Stimulated activated memory B cell treated with anti-CD40 and anti-IgM and Interleukin-4, amounts not matched to agents 10 μg/mL and 1 μg/mL and 100 μg/mL, for 72 hours (primary cell): ENCODE measurements at places on chromosomes 6 and 20.

GRCh38 chr6:103797738-103798137 lies 1062.0 kb downstream of the HACE1 start:
- no peak for ATAC-seq

DNA sequence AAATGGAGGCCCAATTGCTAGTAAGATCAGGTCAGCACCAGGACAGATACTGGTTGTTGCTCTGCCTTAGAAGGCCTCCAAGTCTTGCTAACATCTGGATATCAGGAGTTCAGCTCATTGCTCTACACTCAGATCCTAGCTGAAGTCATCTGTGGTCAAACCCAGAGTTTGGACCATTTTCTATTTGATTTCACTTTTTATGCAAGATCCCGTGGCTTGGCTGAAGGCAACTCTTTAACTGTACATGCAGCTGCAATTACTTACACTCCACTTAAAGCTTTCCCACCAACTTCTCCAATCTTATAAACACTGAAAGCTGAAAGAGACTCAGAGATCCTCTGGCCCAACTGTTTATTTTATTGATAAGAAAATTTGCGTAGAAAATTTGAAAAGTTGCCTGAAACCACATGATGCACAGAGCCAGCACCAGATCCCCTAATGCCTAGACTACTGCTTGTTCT lies 2.7 kb downstream of the SLC17A2 start:
- ATAC-seq, result no peak

- ATAC-seq, result no peak
These were observed 30.6 kb downstream of the RBM24 start for GRCh38 chr6:17311595-17312311.

DNA sequence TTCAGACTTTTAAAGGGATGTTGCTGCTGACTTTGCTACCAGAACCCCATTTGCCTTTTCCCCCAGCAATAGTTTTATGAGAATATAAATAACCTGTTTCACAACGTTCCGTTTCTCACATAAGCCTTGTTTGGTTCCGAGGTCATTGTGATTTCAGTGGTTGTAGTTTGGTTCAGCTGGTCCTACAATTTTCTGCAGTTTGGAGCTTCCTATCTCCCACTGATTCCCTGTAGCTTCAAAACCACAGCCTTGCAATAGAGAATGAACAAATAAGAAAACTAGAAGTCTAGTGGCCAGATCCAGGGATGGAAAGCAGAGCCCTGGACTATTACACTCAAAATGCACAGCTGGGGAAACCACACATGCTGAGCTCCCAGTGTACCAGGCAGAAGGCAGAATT lies 24.1 kb upstream of the SH3BGRL2 start:
- no peak for ATAC-seq

- ATAC-seq, result no peak
These were observed 44.2 kb downstream of the KCNK5 start for GRCh38 chr6:39184906-39185580.

- ATAC-seq, result no peak
These were observed 55.6 kb downstream of the TULP4 start for GRCh38 chr6:158367816-158368215.

- no peak for ATAC-seq
These were observed 15.6 kb downstream of the TGM6 start for GRCh38 chr20:2396241-2396814.

GRCh38 chr6:154632119-154632518 lies 101.1 kb upstream of the SCAF8 start:
- no peak for ATAC-seq

GRCh38 chr6:149896491-149896890 lies 1.4 kb downstream of the RAET1E start:
- ATAC-seq, result no peak

- peak; percentile 58 for ATAC-seq
These were observed 936 bp upstream of the TMX4 start for GRCh38 chr20:8020314-8021079.

GRCh38 chr6:165701005-165701404 lies 38.0 kb upstream of the PDE10A start:
- no peak for ATAC-seq

GRCh38 chr6:154526996-154527395 lies 16.5 kb upstream of the CNKSR3 start:
- no peak for ATAC-seq

DNA sequence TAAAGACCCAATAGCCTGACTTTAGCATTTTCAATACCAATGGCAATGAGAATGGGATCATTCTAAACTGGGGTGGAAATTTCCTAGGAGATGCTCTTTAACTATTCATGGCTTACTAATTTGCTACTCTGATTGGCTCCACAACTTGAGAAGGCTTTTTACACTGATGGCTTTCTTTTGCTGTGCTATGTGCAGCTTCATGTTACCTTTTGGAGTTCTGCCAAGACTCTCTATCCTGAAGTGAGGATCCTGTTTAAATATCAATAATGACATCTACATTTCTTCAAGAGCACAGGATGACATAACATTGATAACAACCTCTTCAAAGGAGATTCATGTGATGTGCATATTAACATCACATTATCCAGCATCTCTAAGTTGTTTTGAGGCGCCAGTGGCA lies 43.4 kb upstream of the SIRPG start:
- no peak for ATAC-seq

GRCh38 chr6:55812509-55812908 lies 62.9 kb downstream of the BMP5 start:
- no peak for ATAC-seq

DNA sequence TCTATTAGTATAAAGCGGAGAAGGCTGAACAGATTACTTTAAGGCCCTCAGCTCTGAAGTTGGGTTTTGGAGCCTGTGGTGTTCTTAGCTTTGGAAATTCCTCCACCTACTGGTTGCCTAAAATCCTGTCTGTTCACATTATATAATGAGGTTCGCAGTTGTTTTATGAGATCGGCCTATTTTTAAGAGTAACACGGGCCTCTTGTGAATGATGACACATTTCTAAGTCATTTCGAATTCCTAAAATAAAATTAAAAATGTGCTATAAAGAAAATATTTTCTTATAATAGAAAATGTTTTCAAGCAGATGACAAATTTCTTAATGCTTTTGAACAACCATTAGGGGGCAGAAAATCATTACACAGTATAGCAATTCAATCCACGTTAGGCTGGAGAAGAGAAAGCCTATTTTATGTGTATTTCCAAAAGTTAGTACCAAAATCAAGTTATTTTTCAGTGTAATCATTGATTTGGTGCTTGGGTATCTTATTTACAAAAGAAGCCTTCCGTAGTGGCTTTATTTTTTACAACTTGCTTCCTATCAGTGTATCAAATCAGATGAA lies 15.8 kb upstream of the FAM8A1 start:
- ATAC-seq, result peak; percentile 53

GRCh38 chr20:11529047-11529446 lies 388.6 kb upstream of the BTBD3 start:
- no peak for ATAC-seq

DNA sequence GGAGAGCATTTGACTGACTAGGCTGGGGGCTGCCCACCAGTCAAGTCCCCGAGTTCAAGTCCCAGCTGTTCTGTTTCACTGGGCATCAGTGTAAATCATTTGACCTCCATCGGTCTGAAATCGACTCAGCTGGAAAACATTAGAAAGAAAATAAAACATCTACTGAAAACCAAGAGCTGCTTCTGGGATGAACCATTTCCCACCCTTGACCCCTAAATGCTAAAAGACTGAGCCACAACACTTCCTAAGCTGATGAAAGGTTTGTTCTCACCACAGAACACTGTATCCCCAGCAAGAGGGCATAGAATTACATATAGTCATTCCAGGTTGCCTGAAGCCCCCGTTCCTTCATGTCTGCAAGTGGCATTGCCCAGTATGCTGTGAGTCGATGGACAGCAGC lies 237.0 kb upstream of the TAB2 start:
- ATAC-seq, result no peak

DNA sequence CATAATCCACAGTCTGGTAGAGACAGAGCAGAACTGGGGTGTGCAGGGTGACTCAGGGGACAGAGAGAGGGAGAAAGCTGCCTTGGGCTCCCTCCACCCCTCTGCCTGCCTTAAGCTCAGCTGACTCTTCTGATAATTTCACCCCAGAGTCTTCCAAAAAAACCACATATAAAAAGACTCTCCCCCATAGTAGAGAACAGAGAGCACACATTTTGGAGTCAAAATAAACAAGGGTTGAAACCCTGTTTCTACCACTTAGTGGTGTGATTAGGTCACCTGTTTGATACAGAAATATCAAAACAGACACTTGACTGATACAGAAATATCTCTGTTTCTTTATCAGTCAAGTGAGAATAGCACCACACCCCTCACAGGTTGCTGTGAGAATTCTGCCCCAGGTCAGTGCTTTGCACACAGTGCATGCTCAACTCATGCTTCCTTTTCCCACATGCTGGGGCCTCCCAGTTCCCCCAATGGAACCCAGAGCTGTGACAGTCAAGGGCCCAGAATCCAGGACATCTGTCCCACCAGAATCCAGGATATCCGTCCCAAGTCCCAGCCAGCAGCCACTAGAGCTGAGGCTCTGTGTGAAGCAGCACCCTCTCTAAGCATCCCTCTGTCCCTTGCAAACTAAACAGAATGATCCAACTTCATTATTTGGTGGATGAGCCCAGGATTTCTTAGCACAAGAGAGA lies 1.2 kb downstream of the TREML2 start:
- ATAC-seq, result peak; percentile 13
